Motor neuron (in vitro differentiated cells): ENCODE measurements at places on chromosomes 6 and 20. TPM values are rescaled to one million over a fixed set of nuclear protein-coding genes. Genes with fewer than 3 reads are reported as not detected.

- no peak for ATAC-seq
These were observed 78.1 kb downstream of the PRDM1 start for GRCh38 chr6:106163966-106164877.

DNA sequence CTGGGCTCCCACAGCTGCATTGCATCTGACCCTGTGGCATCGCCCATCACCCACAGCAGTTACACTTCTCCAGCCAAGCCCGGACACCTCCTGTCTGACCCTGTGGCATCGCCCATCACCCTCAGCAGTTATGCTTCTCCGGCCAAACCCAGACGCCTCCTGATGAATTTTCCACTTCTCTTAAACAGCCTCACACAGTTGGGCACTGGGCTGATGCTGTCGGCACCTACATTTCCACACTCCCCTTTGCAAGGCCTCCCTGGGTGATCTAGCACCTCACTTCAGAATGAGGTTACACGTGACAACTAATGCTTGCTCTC is 175.2 kb upstream of the ARID1B start:
- ATAC-seq: no peak

The TNNC2 gene
- total RNA-seq: 1.2 TPM in 1 of 2 replicates, not detected in the other

DNA sequence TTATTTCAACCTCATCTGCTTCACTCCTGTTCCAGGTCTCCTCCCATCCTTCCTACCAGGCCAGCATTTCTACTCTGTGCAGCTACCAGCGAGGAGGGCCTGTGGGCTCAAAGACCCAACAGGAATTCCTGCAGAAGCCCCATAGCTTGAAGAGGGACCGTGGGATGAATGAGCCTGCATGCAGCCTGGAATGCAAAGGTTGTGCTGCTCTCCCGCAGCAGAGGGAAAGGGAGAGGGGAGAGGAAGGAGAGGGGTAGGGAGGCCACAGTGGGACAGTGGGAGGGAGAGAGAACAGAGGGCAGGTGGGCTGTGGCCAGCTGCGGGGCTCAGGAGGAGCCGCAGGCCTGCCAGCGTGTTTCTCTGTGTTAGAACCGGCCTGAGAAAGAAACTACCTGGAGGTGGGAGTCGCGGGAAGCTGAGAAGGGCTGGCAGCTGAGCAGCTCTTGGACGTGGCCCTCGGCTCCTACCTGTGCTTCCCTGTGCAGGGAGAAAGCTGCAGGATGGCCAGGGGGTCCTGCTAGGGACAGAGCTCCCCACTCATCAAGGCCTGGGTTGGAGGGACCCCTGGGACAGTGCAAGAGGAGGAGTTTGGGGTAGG is 66.1 kb upstream of the MLN start:
- ATAC-seq: peak; percentile 43

DNA sequence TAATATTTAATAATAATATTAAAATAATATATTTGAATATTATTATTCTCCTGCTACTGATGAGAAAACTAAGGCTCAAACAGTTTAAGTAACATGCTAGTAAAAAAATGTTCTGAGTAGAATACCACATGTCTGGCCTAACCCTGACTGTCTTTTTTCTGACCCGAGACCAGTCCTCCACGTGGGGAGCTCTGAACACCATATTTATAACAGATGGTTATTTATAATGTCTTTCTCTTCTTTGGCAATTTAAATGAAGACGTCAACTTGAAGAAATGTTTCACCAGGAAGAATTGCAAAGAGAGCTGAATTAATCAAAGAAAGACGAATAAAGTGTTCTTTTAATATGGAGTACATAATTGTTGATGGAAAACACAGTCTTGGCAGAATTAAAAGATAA is 82.0 kb downstream of the SLC22A3 start:
- ATAC-seq: no peak

DNA sequence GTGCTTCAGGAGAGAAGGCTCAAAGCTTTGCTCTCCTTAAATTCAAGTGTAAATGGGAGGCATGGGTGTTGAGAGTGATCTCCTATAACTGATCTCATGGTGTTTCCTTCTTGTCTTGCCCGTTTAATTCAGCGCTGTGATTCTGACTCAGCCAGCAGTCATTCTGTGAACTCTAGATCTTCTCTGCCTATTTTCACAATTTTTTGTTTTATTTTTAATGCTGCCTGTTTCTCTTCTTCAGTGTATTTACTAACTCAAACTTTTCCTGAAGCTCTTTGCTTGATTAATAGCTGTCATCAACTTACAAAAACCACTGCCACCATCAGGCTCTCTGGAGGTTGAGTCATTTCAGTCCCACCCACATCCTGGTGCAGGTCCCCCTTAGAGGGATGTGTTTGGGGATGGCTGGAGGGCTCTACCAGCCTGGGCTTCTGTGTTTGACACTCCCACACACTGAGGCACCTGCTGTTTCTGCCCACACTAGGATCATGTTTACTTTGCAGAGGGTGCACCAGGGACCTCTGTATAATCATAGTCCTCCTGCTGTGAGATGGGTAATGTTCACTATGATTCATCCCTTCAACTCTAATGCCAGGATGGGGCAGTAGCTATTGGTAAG is 94.0 kb downstream of the SHLD1 start:
- ATAC-seq: peak; percentile 73

The NFATC2 gene
- total RNA-seq: 0.18 and 0.33 TPM in 2 replicates

- ATAC-seq: no peak
These were observed 15.4 kb downstream of the SPINT3 start for GRCh38 chr20:45500022-45500421.

- no peak for ATAC-seq
These were observed 435.4 kb upstream of the SOX4 start for GRCh38 chr6:21158149-21158548.

DNA sequence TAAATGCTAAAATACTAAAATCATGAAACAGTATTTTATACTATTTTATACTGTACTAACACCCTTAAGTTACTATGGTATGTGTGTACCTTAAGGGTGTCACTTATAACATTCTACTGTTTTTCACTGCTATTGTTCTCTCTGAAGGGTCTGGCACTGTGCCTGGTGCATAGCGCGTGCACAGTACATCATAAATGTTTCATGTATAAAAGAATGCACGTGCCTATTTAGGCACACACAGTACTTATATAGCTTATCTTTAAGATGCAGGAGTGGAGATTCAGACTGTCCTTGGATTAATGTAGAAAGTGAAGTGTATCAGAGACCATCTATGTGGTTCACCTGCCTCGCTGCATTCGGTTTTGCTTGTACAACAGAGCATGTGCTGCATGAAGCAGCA is 64.0 kb upstream of the SGK1 start:
- ATAC-seq: no peak

The RIPOR3 gene
- 3.4 and 3.9 TPM in 2 replicates for total RNA-seq

DNA sequence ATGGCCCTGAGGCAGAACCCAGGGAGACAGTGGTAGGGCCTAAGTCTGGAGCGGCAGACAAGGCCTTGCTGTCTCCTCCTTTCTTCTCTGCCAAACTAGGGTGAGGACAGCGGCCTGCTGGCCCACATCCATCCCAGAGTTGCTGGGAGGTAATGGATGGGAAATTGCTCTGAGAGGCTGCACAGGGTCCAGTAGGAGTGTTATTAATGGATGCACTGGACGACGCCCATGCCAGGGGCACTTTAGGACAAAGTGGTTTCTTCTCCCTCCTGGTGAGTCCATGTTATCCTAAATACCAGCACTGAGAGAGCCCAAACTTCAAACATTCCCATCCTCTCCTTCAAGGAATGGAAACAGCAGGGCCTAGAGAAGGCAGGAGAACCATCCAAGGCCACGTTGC is 28.3 kb upstream of the PREX1 start:
- peak; percentile 87 for ATAC-seq

GRCh38 chr6:134774201-134774638 is 175.7 kb downstream of the ALDH8A1 start:
- ATAC-seq: no peak

DNA sequence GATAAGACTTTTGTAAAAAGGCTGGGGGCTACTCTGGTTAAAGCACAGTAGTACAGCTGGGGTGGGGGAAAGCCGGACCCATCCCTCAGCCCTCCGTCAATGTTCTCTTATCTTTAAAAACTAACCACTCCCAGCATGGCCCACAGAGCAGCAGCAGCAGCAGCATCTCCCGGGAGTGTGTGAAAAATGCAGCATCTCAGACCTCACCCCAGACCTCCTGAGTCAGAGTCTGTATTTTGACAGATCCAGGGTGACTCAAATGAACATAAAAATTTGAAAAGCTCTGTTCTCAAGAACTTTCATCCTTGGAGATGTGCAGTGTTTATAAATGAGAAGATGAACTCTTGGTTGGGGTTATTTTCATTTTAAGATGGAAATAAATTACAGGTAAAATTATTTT is 277.7 kb upstream of the ECI2 start:
- ATAC-seq: no peak

The BEND6 gene
- total RNA-seq: 10.0 and 11.1 TPM in 2 replicates

The ENPP3 gene
- total RNA-seq: 0.27 and 0.44 TPM in 2 replicates

The COL11A2 gene
- 1.7 and 3.5 TPM in 2 replicates for total RNA-seq

GRCh38 chr6:13831615-13832014 is 17.3 kb upstream of the MCUR1 start:
- no peak for ATAC-seq

The FOXQ1 gene
- total RNA-seq: not detected in 2 replicates

- ATAC-seq: no peak
These were observed 110.5 kb downstream of the ISM1 start for GRCh38 chr20:13331536-13331935.

DNA sequence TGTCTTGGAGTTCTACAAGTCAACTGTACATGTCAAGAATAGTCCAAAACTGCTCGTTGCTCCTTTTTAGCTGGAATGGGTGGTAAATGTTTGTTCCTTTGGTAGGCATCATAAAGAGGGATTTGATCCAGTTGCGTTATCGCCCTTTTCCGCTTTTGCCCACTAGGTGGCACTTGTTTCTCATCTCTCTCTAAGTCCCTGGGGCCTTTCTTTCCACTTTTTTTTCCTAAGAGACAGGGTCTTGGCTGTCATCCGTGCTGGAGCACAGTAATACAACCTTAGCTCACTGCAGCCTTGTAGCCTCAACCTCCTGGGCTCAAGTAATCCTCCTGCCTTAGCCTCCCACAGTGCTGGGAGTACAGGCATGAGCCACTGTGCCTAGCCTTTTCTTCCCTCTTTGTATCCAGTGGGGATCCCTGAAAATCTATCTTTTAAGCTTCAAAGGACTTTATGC is 20.7 kb downstream of the GTPBP2 start:
- ATAC-seq: peak; percentile 88

DNA sequence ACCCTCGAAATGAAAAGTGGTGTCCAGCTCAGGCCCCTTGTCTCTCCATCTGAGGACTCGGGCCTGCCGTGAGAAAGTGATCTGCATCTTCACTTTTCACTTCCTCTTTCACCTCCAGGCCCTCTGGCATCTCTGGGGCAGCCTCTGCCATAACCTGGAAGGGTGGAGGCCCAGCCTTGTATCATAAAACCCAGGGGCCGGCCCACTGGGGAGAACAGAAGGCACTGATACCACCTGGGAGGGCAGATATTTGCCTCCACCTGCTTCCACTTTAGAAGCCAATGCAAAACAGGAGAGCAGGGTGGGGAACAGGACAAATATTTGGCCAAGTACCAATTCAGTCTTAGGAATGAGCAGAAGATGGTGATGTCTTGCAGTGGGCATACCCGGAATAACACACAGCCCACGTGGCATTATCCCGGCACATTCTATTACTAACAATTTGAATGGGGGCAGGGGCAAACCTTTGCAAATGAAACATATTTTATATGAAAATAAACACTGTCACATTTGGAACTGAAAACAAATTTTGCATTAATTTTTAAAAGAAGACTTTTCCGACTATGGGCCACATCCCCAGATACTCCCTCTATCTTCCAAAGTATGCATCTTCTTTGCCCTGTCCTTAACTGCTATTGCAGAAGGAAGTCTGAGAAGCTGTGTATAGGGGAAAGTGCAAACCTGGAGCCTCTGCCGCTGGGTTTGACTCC is 69.2 kb upstream of the TBC1D7 start:
- ATAC-seq: no peak

- ATAC-seq: no peak
These were observed 121.4 kb downstream of the ATXN1 start for GRCh38 chr6:16639684-16640480.

The SOBP gene
- total RNA-seq: 1.2 and 2.0 TPM in 2 replicates

- no peak for ATAC-seq
These were observed 56.6 kb upstream of the ERVFRD-1 start for GRCh38 chr6:11168091-11168635.

The EYA4 gene
- total RNA-seq: 52.6 and 56.0 TPM in 2 replicates

DNA sequence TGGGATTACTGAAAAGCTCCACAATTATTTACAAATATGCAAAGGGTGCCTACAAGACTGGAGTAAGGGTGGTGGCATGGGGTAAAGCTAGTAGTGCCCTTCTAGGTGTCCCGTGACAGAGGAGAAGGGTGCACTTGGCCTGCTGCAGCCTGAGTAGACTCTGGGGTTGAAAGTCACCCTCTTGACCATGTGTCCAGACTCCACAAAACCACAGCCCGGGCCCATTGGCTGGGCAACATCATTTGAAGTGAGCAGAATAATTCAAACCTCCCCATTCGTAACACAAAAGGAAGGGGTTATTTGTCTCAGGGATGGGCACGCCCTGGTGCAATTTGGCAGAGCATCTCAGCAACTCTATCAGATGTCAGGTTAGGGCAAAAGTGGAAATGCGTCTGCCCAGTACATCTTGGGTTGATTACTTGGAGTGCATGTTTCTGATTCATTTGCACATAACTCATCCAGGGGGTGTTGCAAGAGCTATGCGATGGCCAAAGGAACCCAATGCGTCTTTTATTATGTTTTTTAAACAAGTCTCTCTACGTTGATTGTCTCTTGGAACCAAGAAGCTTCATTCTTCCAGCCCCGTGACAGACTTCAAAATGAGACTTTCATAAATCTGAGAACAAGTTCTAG is 56.7 kb downstream of the ISM1 start:
- no peak for ATAC-seq

DNA sequence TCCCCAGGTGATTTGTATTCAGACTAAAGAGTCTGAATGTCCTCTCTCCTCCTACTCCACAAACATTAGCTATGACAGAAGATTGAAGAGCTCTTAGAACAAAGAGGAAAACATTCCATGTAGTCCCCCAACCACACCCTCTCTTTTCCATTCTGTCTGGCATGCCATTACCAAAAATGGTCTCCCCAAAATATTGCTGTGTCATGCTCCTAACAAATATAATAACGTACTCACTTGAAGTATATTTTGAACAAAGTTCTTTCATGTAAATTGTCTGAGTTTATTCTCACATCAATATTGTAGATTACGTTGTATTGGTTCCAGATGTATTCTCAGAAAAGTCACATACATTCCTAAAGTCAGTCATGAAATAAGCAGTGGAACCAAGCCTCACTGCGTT is 467.3 kb upstream of the IRAK1BP1 start:
- no peak for ATAC-seq

The APOBEC2 gene
- total RNA-seq: 0.22 and 0.63 TPM in 2 replicates

DNA sequence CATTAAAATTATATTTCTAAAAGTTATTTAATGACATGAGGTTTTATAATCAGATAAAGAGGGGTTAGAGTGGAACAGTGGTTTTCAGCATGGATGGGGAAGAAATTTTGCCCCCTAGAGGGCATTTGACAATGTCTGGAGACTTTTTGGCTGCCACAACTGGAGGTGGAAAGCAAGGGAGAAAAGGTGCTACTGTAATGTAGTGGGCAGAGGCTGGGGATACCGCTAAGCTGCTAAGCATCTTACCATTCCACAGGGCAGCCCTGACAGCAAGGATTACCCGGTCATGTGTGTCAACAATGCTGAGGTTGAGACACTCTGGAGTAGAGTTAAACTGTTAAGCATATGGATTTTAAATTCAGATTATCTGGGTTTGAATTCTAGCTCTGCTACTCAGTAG is 52.9 kb upstream of the FABP7 start:
- peak; percentile 62 for ATAC-seq
